ENCODE measurements at places on chromosomes 11 and 22.

DNA sequence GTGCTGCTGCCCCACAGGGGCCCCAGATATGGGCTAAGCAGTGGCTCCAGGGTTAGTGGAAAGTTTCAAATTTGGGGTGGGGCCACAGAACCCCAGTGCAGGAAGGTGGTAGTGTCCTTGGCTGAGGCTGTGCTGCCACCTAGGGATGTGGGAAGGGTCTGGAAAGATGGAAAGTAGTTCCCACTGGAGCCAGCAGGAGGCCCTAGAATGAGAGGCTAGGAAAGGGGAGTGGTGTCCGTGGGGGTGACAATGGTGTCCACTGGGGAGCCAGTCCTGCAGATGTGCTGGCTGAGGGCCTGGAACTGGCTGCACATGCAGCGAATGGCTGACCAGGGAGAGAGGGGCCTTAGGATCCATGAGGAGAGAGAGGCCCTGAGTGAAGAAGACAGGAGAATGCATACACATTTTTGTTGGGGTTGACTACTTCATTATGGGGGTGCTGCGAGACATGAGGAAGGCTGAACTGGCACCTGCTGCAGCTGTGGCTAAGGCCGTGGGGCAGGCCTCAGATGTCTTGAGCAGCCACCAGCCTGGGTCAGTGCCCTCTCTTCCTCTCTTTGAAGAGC lies 21.1 kb downstream of the RFPL3 start:
- DNase-seq, result no peak

GRCh38 chr22:46267431-46268279 lies at the start of gene TTC38:
TSS of gene TTC38 (plus strand) at chr22:46268008. CDS start at chr22:46268040, 32 bp downstream.
- peak; percentile 34 for DNase-seq

GRCh38 chr11:61162092-61162941 lies 1.1 kb upstream of the VPS37C start:
- no peak for DNase-seq

- DNase-seq, result no peak
Observed at GRCh38 chr22:37233751-37234631, 10.1 kb downstream of the RAC2 start.

GRCh38 chr11:117126223-117126965 lies 17.7 kb upstream of the PAFAH1B2 start:
- no peak for DNase-seq

DNA sequence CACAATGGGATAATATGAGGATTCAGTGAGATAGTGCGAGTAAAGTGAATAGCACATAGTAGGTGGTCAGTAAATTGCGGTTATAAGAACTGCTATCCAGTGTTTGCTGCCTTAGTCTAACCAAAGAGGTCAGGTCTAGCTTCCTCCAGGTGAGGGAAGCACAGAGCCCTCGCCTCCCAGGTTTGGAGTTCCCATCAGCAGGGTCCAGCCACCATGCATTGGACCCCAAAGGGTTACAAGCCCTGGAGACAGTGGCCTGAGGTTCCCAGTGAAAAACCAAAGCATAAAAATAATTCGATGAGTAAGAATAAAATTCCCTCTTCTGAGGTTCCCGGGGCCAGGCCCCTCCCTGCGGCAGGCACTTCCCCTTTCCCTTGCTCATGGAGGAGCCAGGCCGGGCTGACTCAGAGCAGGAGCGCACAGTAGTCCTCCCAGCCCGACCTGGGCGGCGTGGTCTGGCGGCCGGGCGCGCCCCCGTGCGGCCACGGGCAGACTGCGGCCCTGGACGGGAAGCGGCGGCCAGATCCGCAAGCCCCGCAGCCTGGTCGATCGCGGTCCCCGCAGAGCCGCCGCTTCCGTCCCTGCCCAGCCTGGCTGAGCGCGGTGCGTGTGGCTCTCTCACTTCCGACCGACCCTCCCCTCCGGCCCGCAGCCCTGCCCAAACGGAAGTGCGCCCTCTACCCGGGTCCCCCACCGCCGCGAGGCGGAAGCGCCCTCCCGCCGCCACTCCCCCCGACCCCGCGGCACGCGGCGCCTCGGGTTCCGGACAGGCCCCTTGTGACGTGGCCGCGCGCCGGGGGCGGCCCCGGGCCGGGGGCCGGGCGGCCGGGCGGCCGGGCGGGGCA lies at the start of gene SLC39A13:
SLC39A13 (plus strand) TSS at position 845 of the 845 bp plus-strand sequence. CDS start 1,505 bp downstream, outside the sequence.
- peak; percentile 98 for DNase-seq

DNA sequence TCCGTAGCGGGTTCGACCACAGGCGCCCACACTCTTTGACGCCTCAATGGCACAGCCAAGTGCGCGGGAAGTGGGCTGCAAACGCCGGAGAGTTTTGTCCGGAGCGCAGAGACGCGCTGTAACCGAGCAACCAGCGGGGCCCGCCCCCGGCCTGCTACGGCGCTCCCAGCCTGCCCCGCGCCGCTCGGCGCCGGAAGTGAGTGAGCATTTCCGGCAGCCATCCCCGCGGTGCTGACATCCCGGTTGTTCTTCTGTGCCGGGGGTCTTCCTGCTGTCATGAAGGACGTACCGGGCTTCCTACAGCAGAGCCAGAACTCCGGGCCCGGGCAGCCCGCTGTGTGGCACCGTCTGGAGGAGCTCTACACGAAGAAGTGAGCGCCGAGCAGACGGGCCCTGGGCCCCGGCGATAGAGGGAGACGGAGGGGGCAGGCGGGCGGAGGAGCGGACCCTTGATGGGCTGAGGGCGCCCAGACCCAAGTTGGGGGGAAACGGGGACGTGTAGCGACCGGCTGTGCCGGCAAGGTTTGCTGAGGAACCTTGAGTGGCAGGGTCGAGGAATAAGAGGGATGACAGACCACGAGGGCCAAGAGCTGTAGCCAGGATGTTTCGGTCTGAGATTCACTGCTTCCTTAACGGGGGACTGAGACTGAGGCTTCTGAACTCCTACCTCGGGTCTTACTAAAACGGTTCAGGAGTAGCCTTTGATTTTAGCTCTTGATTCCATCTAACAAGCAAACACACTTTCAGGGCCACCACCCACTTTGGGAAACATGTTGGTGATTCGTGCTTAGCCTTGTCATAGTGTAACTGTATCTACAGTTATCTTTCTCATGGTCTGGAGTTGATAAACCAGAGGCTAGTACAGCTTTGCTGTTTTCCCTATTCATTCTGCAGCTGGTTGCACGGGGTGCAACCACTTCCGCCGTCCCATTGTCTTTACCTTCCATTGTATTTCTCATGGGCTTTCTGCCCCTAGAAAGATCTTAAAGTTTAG lies at the start of gene PSMD13:
PSMD13 (plus strand) TSS at position 203 of the 994 bp plus-strand sequence; CDS start at position 277, 74 bp downstream.
- DNase-seq, result peak; percentile 89

DNA sequence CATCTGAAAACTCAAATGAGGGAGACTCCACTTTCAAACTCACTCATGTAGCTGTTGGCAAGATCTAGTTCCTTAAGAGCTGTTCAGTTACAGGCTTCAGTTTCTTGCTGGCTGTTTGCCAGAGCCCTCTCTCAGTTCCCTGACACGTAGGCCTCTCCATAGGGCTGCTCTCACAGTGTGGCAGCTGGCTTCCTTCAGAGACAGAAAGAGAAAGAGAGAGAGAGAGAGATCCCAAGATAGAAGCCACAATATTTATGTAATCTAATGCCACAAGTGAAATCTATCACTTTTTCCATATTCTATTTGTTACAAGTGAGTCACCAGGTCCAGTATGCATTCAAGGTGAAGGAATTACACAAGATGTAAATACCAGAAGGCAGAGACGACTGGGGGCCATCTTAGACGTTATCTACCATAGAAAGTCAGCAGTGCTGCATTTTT lies 168.8 kb downstream of the RCN1 start:
- no peak for DNase-seq

DNA sequence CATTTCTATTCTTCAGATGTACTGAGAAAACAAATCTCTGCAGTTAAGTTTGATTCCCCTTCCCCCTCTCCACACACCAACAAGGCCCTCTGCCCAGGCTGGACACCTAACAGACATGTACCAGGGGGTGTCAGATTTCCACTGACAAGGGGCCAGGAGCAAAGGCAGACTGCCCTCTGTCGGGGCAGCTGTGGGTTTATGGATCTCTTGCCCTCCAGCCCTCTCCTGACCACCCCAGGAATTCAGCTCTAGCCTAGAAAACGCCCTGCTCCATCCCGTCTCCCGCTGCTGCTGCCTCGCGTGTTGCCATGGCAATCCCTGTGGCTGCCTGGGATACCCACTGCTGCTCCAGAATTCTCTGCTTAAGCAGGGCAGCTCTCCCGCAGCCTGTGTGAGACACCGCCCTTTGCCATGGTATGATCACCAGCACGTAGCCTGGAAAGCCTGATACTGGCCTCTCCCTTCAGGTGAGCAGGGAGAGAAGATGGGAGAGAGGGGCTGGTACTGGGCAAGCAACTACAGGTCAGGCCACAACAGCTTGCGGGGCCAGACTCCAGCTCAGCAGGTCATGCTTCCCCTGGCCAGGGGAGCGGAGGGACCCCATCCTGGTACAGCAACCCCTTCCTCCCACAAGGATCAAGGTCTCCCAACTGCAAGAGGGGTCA lies 41.6 kb downstream of the BUD13 start:
- DNase-seq, result no peak

DNA sequence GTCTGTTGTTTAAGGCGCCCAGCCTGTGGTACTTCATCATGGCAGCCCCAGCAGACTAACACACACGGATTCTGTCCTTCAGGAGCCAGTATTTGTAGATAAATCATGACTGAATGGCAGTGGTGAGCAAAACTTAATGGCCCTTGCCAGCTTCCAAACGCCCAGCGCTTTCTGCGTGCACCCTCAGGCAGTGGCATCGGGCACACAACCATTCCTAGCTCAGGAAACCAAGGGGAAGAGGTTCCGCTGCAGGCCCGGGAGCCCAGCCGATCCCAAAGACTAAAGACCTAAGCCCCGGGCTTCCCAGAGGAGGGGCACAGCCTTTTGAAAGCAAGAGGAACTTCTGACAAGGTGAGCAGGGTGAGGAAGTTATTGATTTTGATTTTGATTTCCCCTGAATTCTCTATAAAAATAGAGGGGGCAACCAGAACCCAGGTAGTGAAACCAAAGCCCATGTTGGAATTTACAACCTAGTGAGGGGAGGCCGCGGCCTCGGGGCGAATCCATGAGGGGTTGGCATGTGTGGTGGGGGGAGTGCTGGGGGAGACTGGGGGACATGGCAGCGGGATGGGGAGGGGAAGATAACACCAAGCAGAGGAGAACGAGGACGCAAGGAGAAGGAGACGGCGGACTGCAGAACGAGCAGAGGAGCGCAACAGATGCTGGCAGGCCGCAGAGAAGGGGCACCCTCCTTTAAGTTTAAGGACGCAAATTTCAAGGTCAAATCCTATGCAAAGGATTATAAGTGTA lies 79.9 kb upstream of the SEPTIN5 start:
- DNase-seq, result no peak

- no peak for DNase-seq
Observed at GRCh38 chr11:88544656-88545280, 207.2 kb upstream of the CTSC start.

DNA sequence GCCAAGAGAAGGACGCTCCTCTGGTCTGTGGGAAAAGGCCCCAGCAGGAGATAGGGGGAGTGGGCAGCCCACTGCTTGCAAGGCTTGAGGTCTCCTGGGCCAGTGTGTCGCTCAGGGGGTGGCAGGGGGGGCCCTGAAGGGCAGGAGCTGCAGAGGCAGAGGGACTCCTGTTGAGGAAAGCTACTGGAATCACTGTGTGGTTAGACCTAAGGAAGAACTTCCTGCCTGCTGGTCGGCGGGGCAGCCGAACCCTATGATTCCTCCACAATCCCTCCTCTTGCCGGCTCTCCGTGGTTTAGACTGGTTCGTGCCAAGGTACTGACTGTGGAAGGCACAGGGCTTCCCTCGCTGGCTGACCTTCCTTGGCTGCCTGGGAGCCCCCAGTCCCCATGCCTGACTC lies 6.2 kb downstream of the GP1BB start:
- no peak for DNase-seq

- DNase-seq, result no peak
Observed at GRCh38 chr11:27701355-27702105, 1.3 kb upstream of the BDNF start.

DNA sequence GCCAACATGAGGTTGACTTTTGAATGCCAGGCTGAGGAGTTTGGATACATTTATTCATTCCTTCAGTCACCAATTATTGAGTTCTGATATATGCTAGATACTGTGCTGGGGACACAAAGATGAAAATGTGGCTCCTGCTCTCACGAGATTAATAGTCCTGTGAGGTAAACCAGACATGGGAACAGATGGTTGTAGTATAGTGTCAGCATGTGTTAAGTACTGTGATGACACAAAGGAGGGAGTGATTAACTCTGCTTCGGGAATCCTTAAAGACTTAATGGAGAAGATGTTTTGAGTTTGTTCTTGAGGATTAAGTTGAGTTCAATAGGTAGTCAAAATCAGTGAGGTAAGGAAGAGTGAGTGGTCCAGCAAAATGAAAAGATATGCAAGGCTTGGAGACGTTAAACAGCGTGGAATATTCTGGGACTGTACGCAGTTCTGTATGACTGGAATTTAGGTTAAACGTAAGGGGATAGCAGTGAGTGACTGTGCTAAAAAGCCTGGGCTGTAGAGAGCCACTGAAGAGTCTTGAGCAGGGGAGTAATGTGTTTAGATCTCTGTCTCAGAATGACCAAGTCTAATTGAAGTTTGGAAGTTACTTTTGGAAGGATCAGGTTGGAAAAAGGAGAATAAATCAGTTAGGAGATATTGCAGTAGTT lies 11.8 kb downstream of the RNF121 start:
- no peak for DNase-seq

DNA sequence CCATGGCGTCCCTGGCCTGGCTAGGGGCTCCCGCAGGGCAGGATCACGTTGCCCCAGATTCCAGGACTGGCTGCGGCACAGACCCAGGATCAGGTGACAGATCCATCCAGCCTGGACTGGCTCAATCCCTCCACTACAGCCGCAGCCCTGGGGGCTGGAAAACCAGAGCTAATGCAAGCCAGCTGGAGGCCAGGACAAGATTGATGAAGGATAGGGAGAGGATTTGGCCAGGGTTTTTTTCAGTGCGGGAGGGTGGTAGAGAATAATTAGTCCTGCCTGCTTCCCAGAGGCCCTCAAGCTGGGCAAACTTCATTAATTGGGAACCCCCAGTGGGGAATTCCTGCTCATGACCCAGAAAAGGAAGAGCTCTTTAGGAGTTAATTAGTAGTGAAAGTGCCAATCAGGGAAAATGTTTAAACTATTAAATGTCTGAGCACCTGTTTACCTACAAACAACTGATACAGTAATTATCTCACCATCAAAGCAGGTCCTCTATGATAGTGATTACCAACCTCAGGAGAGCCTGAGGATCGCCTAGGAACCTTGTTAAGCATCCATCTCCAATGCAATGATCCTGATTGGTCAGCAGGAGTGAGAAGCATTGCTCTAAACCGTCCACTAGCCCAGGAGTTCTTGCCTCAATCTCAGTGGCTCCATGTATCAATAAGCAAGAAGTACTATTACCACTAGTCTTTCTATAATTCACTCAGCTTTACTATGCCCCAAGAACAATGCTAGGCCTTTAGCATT lies 33.0 kb upstream of the MYOD1 start:
- no peak for DNase-seq

GRCh38 chr11:104164028-104164520 lies at the start of gene PDGFD:
TSS of gene PDGFD (minus strand) at chr11:104164147.
- peak; percentile 50 for DNase-seq

DNA sequence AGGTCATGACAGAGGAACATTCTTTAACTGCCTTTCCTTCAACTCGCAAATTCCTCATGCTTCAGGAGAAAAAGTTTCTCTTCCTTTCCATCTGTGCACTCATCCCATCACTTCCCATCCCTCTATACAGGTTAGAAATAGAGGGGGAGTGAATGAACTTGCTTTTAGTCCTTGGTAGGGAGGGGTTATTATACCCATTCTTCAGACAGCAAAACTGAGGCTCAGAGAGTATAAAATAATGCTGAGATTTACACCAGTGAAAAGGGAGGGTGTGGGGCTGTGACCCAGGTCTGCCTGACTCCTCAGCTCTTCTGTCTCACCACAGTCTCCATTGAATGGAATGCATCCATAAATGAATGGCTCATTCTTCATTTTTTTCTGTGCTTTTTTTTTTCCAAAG lies 109.4 kb upstream of the RCN1 start:
- no peak for DNase-seq

Measured in stimulated activated naive B cell treated with anti-CD40 and anti-IgM and Interleukin-4, amounts not matched to agents 10 μg/mL and 1 μg/mL and 100 μg/mL, for 72 hours (primary cell).